ENCODE measurements at places on chromosomes 16 and 17.
A peak's percentile ranks its signal among the peaks of the same experiment; 100 is the strongest.

GRCh38 chr16:12675046-12675445 is 128.6 kb downstream of the CPPED1 start:
- no peak for DNase-seq

DNA sequence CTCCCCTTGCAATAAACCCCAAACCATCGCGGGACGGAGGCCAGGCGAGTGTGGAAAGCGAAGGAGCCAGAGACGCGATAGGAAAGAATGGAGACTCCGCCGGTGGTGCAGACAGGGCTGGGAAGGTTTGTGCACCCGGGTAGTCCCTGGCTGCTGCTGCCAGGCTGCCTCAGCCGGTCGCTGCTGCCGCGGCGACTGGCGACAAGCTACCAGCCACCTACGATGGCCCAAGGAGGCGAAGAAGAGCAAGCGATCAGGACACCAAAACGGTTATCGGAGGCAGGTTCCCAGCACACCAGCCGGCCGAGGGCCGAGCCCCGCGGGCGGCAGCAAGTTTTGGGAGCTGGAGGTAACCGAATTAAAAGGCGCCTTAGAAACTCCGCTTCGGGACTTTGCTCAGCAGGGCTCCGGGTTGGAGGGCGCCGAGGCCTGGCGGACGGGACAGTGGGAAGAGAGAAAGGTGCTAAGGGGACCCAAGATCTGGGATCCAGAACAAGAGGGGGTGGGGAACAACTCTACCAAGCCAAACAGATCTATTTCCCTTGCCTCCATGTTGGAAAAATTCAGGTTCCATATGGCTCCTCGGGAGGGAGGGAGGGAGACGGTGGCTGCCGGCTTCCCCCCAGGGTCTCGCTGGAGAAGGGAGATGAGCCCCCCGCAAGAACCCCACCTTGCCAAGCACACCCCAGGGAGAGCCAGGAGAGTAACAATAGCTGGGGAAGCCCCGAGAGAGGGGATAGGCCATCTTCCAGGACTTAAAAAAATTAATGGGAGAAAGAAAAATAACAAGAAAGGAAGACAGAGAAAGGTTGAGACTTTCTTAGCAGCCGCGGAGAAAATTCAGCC is 9.7 kb upstream of the HOXB2 start:
- DNase-seq, result no peak

GRCh38 chr16:75096656-75097055 is 19.9 kb downstream of the LDHD start:
- DNase-seq, result no peak

DNA sequence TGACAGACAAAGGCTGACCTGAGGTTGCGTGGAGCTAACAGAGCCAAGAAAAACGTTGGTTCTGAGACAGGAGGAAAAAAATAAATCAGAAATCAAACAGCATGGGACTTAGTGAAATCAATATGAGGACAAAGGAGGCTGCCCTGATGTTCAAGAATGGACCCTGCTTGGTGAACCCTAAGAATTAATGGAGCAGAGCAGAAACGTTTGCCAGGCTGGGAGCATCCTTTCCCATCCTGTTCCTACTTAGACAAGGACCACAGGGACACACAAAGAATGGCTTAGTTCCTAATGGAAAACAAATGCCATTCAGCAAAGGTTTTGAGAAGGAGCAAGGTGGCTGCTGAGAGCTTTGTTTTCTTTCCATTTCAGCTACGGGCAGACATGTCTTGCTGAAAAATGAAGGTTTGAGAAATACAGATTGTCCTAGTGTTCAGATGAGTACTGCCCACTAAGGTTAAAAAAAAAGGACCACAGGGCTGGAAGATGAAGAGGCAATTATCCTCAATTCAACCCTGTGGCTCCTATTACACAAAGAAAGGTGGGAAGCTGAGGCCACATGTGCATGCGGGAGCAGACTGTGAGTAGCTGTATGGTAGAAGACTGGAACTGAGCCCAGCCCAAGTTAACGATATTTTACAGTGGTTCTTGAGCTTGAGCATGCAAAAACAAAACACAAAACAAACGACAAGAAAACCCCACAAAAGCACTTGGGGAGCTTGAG is 230.1 kb downstream of the SLC39A11 start:
- no peak for DNase-seq

GRCh38 chr17:10738521-10739258 is 8.9 kb upstream of the TMEM220 start:
- DNase-seq, result no peak

GRCh38 chr16:68711421-68712139 is 25.5 kb upstream of the CDH1 start:
- DNase-seq, result peak; percentile 5

DNA sequence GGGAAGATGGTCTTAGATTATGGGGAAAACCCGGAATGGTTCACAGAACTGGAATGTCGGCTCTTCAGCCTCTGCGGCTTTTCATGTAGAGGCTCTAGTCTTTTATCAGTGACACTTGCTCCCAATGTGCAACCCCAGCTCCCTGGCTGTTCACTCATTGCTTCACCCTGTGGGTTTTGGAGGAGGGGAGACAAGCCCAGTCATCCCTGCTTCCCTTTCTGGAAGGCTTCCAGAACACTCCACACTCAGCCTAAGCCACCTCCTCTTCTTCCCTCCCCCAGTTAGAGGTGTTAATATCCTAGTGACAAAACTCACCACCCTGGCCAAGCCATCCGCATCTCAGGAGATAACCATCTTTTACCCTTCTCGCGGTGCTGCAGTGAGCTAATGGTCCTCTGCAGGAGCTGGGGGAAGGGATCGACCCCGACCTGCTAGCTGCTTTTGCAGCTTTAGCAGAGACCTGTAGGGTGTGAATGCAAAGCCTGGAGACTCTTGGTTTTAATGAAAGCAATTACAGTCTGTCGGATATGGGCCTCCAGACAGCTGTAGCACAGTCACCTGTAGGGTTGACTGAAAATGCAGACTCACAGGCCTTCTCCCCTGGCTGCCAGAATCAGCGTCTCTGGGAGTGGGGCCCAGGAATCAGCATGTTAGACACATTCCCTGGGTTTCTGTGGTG is 24.3 kb upstream of the LASP1NB start:
- no peak for DNase-seq

GRCh38 chr17:32567511-32567910 is 80.7 kb downstream of the CDK5R1 start:
- DNase-seq, result no peak

Measured in stimulated activated CD4-positive, alpha-beta T cell treated with anti-CD3 and anti-CD28 coated beads, Interleukin-12 subunit alpha, Interleukin-12 subunit beta, amount 100 ng/mL, for 4 hours (primary cell).